Head of caudate nucleus (tissue), 42 donors: ENCODE measurements at places on chromosomes 12 and 14.

- DNase-seq, result no peak
These were observed 23.0 kb downstream of the DIO3 start for GRCh38 chr14:101584055-101584859.

GRCh38 chr12:25276199-25276937 lies 25.6 kb upstream of the KRAS start:
- DNase-seq, result no peak

GRCh38 chr14:105117257-105117646 lies 51.3 kb downstream of the JAG2 start:
- no peak for DNase-seq

DNA sequence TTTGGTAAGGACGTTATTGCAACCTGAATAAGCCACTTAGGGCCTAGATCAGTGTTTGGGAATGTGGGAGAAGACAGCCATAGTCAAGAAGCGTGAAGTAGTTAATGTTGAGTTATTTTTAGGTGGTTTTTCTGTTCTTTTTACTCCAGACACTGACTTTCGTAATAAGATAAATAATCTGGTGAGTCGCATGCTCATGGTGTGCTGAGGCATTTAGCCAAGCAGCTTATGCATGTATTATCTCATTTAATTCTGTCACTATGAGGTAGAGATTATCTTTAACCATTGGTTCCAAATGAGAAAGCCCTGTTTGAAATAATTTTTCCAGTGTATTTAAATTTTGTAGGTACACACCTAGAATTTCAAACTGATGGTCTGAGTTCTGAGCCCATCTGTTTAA lies 67.3 kb downstream of the RCOR1 start:
- DNase-seq, result no peak

DNA sequence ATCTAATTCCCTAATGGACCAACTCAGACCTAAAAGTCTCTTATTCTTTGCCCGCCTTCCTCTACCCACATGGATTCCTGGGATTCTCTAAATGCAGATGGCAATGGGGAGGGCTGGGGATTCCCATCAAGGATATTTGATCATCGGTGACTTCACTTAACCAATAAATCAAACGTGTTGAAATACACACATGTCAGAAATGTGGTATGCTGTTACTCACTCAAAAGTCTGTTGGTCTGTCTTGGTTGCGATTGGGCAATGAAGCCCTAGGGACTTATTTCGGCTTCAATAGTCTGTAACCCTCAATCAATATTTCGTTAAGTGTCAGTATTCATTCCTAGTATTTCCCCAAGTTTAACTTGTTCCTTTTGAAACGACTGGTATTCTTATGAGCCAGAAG lies 117.2 kb upstream of the DIO3 start:
- DNase-seq, result no peak

DNA sequence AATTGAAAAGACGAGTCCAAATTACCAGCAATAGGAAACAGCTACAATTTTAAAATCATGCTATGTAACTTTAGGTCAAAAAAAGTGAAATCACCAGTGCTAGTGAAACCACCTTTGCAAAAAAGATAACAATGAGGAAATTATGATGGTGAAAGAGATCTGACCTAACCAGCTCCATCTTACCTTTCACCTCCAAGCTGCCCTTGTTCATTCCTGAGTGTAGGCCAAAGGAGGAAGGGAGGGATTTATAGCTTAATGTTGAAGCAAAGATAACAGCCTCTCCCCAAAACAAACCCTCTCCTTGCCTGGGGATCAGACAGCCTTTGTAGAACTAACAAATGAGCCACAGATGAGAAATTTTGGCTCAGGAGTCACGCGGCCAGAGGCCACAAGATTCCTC lies 83.2 kb upstream of the EIF5 start:
- DNase-seq, result no peak

DNA sequence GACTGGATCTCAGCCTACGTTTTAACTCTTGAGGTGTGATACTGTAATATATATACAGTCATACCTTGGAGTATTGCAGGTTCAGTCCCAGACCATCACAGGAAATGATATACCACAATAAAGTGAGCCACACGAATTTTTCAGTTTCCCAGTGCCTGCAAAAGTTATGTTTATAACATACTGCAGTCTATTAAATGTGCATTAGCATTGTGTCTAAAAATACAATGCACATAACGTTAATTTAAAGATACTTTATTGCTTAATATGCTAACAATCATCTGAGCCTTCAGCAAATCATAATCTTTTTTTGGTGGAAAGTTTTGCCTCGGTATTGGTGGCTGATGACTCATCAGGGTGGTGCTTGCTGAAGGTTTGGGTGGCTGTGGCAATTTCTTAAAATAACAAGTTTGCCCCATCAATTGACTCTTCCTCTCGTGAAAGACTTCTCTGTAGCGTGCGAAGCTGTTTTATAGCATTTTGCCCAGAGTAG lies 18.9 kb downstream of the PYROXD1 start:
- no peak for DNase-seq

- no peak for DNase-seq
These were observed 6.6 kb downstream of the SLC38A2 start for GRCh38 chr12:46365951-46366379.

DNA sequence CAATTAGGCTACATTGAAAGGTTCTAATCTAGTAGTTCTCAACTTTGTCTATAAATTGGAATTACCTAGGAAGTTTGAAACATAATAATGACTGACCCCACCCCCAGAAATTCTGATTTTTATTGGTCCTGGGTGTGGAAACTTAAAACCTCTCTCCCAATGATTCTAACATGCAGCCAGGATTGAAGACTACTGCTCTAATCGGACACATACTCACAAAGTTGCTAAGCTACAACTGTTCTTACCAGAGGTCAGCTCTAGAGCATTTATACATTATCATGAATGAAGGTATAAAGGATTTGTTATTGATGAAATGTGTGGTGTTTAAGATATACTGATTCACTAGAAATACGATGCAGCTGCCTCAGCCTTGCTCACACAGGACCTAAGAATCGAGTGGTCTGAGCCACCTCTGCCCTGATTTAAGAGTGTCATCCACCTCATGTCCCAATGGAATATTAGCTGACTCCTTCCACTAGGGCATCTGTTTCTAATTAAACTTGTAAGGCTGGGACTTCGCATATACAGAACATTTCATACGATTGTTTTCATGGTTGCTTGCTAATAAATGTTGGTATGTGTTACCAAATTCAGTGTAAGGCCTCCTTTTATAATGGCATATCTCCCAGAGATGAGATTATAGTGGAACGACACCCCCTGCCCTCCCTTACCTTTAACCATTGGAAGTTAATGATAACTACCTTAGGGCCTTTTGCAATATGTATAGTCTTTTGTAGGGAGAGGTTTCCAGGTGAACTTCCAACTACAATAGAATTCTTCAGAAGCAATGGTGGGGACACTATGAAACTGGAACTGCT lies 410.8 kb upstream of the PDE3A start:
- DNase-seq, result no peak

GRCh38 chr14:77145975-77146740 lies 4.6 kb upstream of the ZDHHC22 start:
- no peak for DNase-seq

DNA sequence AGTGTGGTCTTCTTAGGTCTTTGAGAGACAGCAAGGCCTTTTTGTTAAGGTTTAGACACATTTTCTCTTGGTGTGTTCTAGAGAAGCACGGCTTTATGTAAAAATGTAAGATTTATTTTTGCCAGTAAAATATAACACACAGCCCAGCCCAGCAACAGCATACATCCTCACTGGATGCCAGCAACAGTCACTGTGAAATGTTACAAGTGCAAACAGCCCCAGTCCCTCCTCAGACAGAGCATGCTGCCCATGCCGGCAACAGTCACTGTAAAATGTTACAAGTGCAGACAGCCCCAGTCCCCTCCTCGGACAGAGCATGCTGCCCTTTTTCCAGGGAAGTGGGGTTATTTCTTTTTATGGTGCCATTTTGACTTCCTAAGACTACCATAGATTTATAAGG lies 207.6 kb downstream of the CHST11 start:
- DNase-seq, result no peak

GRCh38 chr14:106509176-106509575 lies 982.8 kb downstream of the TMEM121 start:
- no peak for DNase-seq

GRCh38 chr14:21921453-21921852 lies 247.8 kb upstream of the OR4E1 start:
- no peak for DNase-seq
